ENCODE measurements at places on chromosomes 11 and 22. TPM values are rescaled to one million over a fixed set of nuclear protein-coding genes. Genes with fewer than 3 reads are reported as not detected.

DNA sequence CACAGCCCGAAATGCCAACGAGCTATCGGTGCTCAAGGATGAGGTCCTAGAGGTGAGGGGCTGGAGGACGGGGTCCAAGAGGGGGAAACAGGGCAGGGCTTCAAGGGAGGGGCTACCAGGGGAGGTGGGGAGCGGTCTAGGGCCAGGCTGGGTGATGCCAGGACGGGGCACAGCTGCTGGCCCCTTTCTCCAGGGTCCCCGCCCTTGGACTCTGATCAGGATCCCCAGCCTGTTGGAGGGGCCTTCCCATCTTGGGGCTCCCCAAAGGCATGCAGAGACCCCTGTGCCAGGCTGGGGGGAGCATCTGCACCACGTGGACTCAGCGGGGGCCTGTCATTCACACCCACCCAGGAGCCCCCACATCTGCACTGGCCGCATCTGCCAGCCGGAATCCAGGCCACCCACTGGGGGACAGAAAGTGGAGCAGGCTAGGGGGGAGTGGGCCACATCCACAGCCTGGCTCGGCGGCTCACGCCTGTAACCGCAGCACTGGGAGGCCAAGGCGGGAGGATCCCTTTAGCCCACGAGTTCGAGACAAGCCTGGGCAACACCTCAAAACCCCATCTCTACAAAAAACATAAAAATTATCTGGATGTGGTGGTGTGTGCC, 18.9 kb downstream of the EPS8L2 start:
- DNase-seq = no peak

GRCh38 chr11:44536788-44537516, 28.5 kb upstream of the CD82 start:
- no peak for DNase-seq

GRCh38 chr22:27251563-27251962, 550.0 kb downstream of the MN1 start:
- DNase-seq = no peak

DNA sequence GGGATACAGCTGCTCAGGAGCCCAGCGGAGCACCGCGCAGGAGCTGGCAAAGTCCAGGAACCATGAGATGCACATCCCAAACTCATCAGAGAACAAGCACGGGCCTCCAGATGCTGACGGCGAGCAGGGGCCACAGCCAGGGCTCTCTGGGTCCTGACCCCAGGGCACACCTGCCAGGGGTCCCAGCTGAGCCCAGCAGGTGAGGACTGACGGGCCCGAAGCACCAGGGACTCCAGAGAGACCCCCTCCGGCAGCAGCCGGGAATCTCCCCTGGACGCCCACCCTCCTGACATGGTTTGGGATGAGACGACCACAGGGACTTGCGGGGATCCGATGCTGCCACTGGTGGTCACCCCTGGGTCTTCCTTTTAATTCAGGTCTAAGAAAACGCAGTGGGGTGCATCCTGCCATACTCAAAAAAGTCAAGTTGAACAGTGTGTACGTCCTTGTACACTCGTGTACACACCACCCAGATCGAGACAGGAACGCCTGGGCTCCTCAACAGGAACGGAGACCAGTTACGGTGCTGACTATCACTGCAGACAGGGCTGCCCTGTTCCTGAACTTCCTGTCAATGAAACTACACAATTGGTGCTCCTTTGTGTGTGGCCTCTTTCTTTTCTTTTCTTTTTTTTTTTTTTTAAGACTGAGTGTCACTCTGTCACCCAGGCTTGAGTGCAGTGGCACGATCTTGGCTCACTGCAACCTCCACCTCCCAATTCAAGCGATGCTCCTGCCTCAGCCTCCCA, 21.9 kb downstream of the TTLL8 start:
- no peak for DNase-seq

DNA sequence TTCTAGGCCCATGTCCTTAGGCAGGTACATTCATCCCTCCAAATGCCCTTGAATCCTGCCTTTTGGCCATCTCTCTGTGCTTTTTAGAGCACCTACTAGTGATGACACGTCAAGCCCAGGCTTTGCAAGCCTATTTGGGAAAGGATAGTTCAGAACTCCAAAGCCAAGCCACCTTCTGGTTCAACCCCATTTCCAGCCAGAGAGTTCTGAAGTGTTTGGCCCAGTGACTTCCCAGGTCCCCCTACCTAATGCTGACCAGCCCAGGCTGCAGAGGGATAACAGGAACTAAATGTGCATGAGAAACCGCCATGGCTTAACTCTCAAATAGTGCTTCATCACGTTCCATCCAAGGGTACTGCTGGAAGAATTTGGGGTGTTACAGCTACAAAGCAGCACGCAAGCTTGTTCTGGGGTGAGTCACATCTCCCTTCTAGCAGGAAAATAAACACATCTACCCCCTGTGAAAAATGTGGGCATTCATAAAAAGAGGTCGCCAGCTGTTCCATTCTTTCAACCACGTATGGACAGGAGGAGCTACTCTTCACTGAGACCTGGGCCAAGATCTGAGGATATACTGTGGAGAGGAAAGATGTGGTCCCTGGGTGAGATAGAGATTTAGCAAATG, 2.0 kb upstream of the FXYD6 start:
- DNase-seq = no peak

DNA sequence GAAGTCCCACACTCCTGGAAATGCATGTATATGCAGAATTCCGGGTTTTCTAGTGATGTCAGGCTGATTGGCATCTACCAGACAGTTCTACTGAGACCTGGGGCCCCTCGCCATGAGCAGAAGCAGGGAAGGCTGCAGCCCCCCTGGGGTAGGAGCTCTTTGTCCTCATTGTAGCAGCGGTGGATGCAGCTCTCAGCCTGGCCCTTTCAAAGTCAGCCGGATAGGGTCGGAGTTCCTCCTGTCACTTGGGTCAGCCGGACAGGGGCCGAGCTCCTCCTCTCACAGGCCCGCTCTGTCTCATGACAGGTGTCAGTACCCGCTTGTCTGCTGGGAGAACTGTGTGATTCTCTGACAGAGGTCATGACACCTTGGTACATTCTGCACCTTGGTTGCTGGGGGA, 30.0 kb downstream of the MRGPRD start:
- DNase-seq = no peak

DNA sequence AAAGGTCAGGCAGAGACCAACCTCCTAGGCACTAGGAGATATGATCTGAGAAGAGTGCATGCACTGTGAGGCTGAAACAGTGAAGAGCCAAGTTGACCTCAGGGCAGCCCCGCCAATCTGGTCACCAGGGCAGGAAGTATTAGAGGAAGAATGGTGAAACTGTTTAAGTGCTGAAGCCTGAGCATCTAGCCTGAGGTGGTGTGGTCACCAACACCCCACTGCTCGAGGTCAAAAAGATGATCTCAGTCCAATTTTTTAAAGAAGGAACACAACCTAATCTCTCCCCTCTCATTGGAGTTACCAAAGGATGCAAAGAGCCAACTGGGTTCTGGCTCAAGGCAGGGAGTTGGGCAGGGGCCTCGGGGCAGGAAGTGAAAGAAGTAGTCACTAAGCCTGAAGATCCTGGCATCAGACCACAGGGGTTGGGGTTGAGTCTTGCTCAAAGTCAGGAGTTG, 4.0 kb downstream of the APBB1 start:
- DNase-seq = no peak

- no peak for DNase-seq
Observed at GRCh38 chr11:131644204-131644795, 273.9 kb downstream of the NTM start.

- no peak for DNase-seq
Observed at GRCh38 chr11:62931499-62932278, 10.5 kb upstream of the CHRM1 start.

DNA sequence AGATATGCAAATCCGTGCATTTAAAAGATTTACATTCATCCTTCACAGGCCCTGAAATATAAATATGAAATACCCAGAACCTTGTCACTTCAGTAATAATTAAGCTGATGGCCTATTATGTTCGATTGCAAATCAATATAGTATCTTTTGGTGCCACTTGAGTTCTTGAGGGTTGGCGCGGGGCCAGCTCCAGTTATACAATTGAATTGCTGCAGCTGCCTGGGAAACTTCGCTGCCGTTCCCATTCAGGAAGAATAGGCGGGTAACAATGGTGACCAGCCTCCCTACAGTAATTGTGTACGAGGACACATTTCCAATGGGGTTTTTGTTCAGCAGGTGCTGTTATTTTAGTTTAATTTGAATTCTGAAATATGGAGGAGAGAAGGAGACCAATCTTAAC, 451.2 kb downstream of the INSC start:
- no peak for DNase-seq

DNA sequence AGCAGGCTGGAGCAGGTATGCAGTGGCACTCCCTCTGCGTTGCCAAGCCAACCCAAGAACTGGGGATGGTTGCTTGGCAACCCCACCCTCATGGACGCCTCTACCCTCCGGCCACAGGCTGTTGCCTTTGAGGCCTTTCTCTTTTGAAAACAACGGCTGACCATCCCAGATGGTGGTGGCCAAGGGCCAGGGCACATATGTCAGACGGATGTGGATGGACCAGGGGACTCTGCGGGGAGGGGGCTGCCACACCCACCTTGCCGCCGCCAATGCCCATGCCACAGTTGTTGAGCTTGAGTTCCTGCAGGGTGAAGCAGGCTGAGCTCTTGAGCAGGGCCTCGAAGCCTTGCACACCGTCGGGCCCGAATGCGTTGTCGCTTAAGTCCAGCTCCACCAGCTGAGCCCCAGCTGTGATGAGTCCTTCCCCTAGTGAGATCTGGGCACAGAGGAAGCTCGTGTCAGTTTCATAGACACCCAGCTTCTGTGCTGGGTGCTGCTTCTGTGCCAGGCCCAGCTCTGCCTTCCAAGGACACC, 21.5 kb downstream of the RANGAP1 start:
- DNase-seq = no peak

- peak; percentile 69 for DNase-seq
Observed at GRCh38 chr22:38098410-38099249, 11.9 kb downstream of the BAIAP2L2 start.

DNA sequence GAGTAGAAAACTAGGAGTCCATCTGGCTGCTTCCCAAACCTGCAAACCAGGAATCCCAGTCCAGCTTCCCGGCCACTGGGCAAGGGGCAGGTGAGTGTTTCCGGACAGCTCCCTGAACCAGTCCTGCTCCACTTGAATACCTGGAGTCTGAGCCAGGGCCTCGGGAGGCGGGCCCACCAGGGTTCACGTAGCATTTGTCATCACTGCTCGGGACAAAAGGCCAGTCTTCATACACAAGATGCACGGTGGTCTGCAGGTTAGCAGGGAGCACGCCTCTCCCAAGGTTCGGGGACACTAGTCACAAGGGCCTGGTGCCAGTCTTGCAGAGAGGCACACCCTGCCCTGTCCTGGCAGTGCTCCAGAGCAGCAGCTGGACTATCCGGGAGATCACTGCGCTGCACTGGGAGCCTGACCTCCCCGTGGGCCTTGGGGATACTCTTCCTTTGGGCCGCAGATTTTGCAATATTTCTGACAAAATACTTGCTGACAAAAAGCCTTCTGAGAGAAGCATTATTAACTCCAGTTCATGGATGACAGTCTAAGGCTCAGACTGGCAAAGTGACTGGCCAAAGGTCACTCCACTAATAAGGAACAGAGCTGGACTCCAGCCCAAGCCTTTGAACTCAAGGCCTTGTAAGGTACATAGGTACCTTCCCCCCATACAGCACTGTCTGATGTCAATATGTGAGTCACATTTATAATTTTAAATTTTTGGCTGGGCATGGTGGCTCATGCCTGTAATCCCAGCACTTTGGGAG, 25.1 kb downstream of the CD6 start:
- DNase-seq = no peak

- no peak for DNase-seq
Observed at GRCh38 chr22:49583341-49583740, 244.3 kb downstream of the BRD1 start.

GRCh38 chr11:119099711-119100110, 1.9 kb downstream of the DPAGT1 start:
- no peak for DNase-seq

GRCh38 chr22:27003297-27003696, 345.9 kb downstream of the MIAT start:
- no peak for DNase-seq

DNA sequence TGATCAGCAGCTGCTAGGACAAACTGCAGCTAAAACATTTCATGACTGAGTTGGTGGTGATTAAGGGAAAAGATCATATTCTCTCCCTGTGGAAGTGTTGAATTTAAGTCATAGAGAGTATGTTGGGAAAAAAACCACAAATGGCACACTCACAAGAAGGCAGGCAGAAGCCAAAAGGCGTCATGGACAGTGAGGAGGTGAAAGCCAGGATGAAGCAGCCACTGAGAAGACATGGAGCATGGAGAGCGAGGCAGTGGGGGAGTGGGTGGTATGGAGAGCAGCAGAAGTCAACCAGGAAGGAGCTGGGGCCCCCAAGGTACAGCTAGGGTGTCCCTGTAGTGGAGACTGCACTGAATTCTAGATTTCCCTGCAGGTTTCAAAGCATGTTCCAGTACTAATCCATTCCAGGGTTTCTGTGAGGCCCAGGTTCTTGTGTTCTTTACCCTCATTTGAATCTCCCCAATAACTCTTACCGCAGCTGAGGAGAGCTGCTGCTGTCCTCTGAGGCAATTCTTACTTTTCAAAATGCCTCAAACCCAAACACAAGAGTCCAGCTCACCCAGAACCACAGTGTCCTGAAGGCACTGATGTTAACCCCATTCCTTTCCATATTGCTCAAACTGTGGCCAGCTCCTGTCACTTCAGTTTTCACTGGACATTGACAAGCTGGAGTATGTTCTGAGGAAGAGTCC, 191.8 kb upstream of the E2F8 start:
- peak; percentile 94 for DNase-seq

- DNase-seq = no peak
Observed at GRCh38 chr11:71199226-71199820, 53.1 kb downstream of the SHANK2 start.

DNA sequence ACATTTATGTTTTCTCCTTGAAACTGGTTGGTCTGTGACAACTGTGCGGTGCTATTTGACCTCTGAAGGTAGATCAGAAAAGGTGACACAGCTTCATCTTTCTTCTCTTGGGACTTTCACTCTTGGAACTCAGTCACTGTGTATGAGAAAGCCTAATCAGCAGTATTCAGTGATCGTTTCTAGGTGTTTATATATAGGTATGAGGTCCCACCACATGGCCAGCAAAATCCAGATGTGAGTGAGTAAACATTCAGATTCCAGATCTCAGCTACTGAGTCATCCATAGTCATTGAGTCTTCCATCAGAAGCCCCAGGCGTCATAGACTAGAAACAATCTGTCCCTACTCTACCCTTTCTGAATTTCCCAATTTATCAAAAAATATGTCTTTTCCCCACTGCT, 117.3 kb upstream of the CTSC start:
- DNase-seq = peak; percentile 75

Gene TSPAN18
- total RNA-seq = 0.36 TPM

Gene ZP1
- total RNA-seq = 0.28 TPM

Gene MYRF
- 1.6 TPM for total RNA-seq

Gene PGM2L1
- total RNA-seq = 2.8 TPM

Gene FGF3
- not detected for total RNA-seq

Gene OR51E2
- 0.72 TPM for total RNA-seq

Gene CCDC157
- 0.90 TPM for total RNA-seq

Gene TMEM191C
- 0.28 TPM for total RNA-seq

Gene NXPE2
- not detected for total RNA-seq

Gene IRAG1
- total RNA-seq = 21.1 TPM

Data from IMR-90 (cell line).